Stimulated activated CD4-positive, alpha-beta T cell treated with anti-CD3 and anti-CD28 coated beads, Interleukin-12 subunit alpha, Interleukin-12 subunit beta, amount 100 ng/mL, for 4 hours (primary cell): ENCODE measurements at places on chromosomes 2 and 18.

DNA sequence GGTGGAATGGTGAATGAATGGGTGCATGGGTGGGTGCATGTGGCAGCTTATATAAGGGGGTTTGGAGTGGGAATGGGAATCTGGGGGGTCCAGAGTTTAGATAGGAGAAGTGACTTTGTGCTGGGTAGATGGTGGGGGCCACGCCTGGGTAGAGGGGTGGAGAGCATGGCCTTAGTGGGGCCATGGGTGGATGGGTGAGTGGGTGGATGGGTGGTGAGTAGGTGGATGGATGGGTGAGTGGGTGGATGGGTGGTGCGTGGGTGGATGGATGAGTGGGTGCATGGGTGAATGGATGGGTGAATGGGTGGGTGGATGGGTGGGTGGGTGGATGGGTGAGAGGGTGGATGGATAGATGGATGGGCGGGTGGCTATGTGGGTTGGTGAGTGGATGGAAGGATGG is 53.9 kb downstream of the MYO7B start:
- no peak for DNase-seq

- no peak for DNase-seq
These were observed 106.4 kb upstream of the TPO start for GRCh38 chr2:1306687-1307516.

DNA sequence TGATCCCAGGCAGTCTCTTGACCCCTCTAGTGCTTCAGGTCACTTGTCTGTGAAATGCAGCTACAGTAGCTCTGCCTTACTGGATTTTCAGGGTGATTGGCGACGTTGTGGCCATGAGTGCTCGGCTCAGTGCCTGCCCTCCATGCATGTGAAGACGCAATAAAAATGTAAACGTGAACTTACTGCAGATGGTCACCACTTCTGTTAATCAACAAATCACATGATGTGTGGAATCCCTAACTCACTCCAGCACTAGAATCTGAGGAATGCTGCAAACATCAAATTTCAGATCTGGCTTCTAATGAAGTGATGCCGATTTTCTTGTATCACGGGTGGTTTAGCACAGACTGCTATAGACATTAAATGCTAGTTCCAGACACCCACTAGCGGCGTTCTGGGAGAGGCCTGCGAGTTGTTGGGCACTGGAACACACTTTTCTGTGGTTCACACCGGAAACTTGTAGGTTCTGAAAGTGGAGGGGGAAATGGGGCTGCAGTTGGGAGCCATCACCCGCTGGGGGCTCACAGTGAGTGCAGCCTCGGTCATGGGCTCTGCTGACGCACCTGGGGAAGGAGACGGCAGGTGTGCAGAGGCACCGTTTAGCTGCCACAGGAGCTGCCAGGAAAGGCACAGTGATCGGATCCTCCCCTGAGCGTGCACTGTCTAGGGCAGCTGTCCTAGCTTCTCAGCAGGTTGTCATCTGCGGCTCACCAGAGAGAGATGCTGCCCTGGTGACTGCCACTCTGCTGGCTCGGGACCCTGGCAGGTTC is 6.5 kb downstream of the CNDP1 start:
- DNase-seq, result no peak

GRCh38 chr2:207663870-207664545 is 38.8 kb upstream of the METTL21A start:
- DNase-seq, result no peak

DNA sequence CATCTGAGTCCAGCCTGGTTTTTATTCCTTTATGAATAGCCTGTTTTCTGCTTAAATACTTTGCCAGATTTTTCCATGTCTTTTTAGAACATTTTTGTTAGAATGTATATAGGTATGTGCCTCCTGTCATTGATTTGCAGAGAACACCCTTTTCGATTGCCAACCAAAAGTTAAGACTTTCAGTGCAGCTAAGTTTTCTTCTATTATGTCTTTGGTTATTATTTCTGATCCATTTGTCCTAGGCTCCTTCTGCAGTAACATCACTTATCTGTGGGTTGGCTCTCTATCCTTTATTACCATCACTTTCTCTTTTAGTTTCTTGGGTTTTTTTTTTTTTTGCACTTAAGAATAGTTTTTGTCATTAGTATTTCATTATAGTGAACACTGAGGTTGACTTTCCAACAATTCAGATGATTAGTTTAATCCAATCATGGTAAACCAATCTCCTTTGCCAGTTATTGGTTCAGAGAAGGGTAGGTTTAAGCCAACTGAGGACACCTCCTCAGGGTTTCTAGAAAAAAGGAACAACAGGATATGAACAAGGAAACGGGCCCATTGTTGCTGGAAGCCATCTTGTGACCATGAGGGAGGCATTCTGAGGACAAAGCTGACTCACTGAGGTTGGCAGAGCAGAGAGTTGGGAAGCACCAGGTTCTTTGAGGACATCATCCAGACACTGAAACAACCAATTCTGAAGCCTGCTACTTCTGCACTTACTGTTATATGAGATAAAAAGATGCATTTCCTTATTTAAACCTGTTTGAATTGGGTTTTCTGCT is 37.9 kb upstream of the GBX2 start:
- no peak for DNase-seq

GRCh38 chr2:109513749-109514588 is 99.8 kb downstream of the SEPTIN10 start:
- DNase-seq, result no peak

DNA sequence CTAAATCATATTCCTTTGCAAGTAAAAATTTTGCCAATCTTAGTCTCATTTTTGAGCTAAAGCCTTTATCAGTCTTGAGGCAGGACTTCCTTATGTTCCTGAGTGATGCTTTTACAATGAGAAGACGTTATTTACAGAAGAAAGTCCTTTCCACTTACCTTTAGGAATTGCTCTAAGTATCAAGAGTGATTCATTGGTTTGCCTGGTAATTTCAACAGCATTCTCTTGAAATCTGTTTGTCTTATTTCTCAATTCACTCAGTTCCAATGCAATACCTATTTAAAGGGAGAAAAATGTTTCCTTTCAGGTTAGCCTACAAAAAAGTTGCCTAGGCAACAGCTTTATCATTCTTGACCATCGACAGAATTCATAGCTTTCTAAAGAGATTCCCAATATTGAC is 137.2 kb downstream of the LAMA1 start:
- DNase-seq, result no peak

DNA sequence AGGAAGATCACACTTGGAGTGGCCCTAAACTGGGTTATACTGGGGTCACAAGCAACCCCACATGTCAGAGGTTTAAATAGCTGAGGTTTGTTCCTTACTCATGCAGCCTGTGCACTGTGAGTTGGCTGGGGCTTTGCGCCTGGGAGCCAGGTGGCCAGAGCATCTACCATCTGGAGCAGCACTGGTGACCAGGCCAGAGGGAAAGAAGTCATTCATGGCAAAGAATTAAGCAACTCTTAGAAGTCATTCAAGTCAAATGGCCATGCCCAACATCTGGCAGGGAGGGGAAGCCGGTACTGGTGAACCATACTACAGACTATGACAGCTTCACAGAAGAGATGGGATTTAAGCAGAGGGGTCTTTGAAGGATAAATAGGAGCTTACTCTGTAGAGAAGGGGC is 90.7 kb downstream of the POLR1A start:
- DNase-seq, result no peak
